Uterus (tissue), 4 donors: ENCODE measurements at places on chromosomes 12 and 14. TPM values are rescaled to one million over a fixed set of nuclear protein-coding genes. Genes with fewer than 3 reads are reported as not detected.

- H3K36me3 ChIP-seq = no peaks in the 10 kb centered on the region
- no peak overlapping the region for H3K4me3 ChIP-seq
- H3K27ac ChIP-seq = no peak overlapping the region
- H3K27me3 ChIP-seq = no peaks in the 10 kb centered on the region
These were observed 35.1 kb downstream of the PPP2R5E start for GRCh38 chr14:63508033-63508432.

DNA sequence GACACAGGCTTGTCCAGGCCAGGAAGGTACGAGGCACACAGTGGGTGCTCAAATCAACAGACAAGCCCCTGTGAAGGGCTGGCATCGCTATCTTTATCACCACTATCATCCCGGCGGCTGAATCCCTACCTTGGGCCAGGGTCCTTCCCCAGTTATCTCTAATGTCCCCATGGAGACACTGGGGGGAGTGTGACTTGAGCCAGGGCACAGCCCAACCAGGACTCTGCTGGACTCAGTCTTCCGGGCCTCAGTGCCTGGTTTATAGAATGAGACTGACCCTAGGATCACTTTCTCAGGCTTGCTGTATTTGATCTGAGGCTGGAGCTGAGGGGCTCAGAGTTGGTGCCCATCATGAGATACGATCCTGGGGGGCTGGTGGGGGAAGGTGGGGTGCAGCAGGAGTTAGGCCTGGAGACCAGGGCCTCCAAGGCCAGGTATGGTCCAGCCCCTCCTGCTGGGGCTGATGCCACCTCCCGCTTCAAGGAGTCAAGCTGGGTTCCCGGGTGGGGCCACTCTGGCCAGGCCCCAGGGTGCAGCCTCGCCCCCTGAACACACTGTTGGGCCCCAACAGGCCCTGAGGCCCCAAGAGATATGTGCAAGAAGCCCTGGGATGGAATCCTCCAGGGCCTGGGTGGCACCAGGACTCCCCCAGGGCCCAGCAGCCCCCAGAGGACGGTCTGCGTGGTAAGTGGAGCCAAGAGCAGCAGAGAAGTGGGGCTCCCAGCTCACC lies 11.8 kb downstream of the BEGAIN start:
- H3K4me1 ChIP-seq = no peaks in the 10 kb centered on the region
- no peak overlapping the region for H3K27ac ChIP-seq
- DNase-seq = no peak
- H3K4me3 ChIP-seq = no peak overlapping the region
- no peaks in the 10 kb centered on the region for H3K27me3 ChIP-seq

- no peak overlapping the region for H3K4me3 ChIP-seq
- H3K4me1 ChIP-seq = peaks cover 32% of the 10 kb centered on the region
- peak overlapping the region; percentile 90 for H3K27ac ChIP-seq
- DNase-seq = peak; percentile 50
These were observed 11.5 kb downstream of the ZFP36L1 start for GRCh38 chr14:68781161-68782021.

DNA sequence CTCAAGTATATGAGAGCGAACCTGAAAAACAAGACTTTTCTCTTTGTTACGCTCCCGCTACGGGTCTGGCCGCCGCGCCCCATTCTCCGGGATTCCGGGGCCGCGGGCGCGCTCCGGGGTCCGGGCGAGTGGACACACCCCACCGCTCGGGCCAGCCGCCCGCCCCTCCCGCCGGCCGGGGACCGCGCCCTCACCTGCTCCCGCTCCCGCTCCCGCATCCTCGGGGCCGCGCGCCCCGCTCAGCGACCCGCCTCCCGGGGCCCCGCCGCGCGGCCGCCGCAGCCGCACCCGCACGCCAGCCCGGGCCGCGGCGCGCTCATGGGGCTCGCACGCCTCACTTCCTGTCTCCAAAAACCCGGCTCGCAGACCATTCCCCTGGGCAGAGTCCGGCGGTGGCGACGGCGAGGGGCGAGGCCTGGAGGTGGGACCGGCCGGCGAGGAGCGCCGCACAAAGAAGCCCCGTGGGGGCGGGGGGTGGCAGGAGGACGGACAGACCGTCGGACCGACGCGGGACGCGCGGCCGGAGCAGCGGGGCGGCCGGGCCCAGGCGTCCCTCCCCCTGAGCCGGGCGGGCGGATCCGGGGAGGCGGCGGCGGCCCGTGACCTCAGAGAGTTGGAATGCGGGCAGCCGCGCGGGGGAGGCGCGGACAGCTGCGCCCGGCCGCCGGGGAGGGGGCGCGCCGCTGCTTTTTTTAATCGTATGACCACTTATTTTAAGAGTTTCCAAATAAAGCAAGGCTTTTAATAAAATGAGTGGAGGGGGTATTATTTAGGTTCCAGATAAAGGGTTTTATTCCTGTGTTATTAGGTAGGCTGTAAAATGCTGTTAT lies at the start of gene PTPN21:
Gene PTPN21 (minus strand): TSS at position 551 of the 830 bp plus-strand sequence. CDS start 4,590 bp downstream, outside the sequence.
- no peaks in the 10 kb centered on the region for H3K4me1 ChIP-seq
- H3K27me3 ChIP-seq = no peaks in the 10 kb centered on the region
- H3K4me3 ChIP-seq = peak within 1 kb of the TSS; percentile 58
- peak within 1 kb of the TSS; percentile 94 for H3K27ac ChIP-seq
- peak; percentile 69 for DNase-seq
- H3K36me3 ChIP-seq = no peaks in the 10 kb centered on the region

GRCh38 chr12:590206-590750 lies 73.0 kb downstream of the NINJ2 start:
- no peaks in the 10 kb centered on the region for H3K36me3 ChIP-seq
- no peak overlapping the region for H3K4me3 ChIP-seq
- H3K4me1 ChIP-seq = no peaks in the 10 kb centered on the region
- DNase-seq = no peak
- H3K27ac ChIP-seq = no peak overlapping the region
- no peaks in the 10 kb centered on the region for H3K27me3 ChIP-seq

GRCh38 chr12:1827826-1828805 lies 7.8 kb downstream of the LRTM2 start:
- H3K4me1 ChIP-seq = no peaks in the 10 kb centered on the region
- H3K27me3 ChIP-seq = peaks cover 8% of the 10 kb centered on the region
- no peak for DNase-seq
- H3K27ac ChIP-seq = no peak overlapping the region
- H3K36me3 ChIP-seq = no peaks in the 10 kb centered on the region

DNA sequence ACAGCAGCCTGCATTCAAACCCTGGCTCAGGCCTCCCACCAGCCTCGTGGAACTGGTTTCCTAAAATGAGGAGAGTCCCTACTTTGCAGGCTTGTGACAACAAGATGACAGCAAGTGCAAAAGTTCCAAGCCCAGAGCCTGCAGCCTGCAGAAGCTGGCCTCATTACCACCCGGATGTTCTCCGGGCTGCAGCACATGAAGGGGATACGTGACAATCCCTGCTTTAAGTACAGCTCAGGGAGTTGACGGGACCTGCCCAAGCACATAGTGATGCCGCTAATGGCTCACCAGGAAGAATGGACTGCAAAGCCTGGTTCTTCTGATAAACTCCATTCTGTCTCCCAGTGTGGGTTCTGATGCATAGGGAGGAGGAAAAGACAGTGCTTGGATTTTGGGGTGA lies 15.0 kb downstream of the SSH1 start:
- DNase-seq = no peak
- H3K27me3 ChIP-seq = no peaks in the 10 kb centered on the region
- H3K4me1 ChIP-seq = no peaks in the 10 kb centered on the region
- no peak overlapping the region for H3K27ac ChIP-seq

DNA sequence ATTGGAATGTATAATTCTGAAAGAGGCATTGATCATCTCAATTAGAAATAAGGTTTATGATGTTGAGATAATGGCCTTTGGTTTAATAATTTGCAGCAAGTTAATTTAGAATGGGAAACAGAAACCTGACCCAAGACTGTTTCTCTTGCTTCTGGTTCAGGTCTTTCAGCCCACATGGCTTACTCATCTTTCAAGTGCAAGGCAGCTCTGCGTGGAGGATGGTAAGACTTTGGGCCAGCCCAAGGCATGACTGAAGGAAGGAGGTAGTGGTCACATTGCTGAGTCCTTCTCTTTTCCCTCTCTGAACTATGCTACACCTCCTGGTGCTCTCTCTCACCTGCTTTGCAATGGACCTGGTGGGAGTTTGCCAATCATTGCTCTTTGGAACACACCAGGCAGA lies 98.7 kb downstream of the CAND1 start:
- no peak for DNase-seq
- no peaks in the 10 kb centered on the region for H3K36me3 ChIP-seq
- H3K27me3 ChIP-seq = no peaks in the 10 kb centered on the region
- no peaks in the 10 kb centered on the region for H3K4me1 ChIP-seq

GRCh38 chr12:6584293-6584692 lies 16.2 kb upstream of the NOP2 start:
- H3K4me1 ChIP-seq = no peaks in the 10 kb centered on the region
- H3K27me3 ChIP-seq = no peaks in the 10 kb centered on the region
- no peak overlapping the region for H3K4me3 ChIP-seq

- H3K27me3 ChIP-seq = no peaks in the 10 kb centered on the region
- H3K4me3 ChIP-seq = no peak overlapping the region
- H3K27ac ChIP-seq = peak overlapping the region; percentile 97
- DNase-seq = no peak
These were observed 2.7 kb downstream of the DYRK2 start for GRCh38 chr12:67651132-67651695.

GRCh38 chr14:44960646-44961045 lies 1.1 kb downstream of the KLHL28 start:
- peak overlapping the region; percentile 75 for H3K4me3 ChIP-seq
- DNase-seq = no peak
- no peaks in the 10 kb centered on the region for H3K36me3 ChIP-seq
- H3K27ac ChIP-seq = peak overlapping the region; percentile 91

- no peaks in the 10 kb centered on the region for H3K36me3 ChIP-seq
- H3K27me3 ChIP-seq = no peaks in the 10 kb centered on the region
- no peaks in the 10 kb centered on the region for H3K4me1 ChIP-seq
- H3K4me3 ChIP-seq = no peak overlapping the region
- no peak for DNase-seq
- H3K27ac ChIP-seq = no peak overlapping the region
These were observed 112.1 kb downstream of the DPF3 start for GRCh38 chr14:72781561-72782508.

- no peaks in the 10 kb centered on the region for H3K27me3 ChIP-seq
- no peaks in the 10 kb centered on the region for H3K36me3 ChIP-seq
- H3K27ac ChIP-seq = no peak overlapping the region
- no peaks in the 10 kb centered on the region for H3K4me1 ChIP-seq
- no peak overlapping the region for H3K4me3 ChIP-seq
- DNase-seq = no peak
These were observed 34.5 kb upstream of the VRK1 start for GRCh38 chr14:96762650-96763049.

DNA sequence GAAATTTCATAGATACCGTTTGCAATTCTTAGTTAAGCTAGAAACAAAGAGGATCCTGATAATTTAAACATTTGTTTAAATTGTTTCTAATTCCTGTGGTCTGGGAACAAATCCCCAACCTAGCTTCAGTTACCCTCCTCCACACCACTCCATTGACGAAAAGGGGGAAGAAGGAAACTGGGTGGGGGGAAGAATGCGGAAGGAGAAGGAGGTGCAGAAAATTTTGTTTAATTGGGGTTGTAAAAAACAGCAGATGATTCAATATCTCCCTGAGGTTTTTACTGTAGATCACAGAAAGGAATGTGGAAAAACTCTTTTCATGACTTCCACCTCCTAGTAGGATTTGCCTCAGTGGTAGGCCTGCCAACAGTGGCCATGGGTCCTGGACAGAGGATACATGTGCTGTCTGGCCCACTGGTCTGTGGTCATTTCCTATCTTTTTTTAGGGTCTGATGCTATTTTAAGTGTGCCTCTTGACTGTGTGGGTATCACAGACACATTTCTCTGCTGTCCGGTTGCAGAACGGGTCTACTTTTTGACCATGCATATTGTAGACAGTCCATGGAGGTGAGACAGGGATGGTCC lies 122.9 kb upstream of the PCED1B start:
- H3K27ac ChIP-seq = no peak overlapping the region
- H3K4me3 ChIP-seq = no peak overlapping the region
- DNase-seq = no peak
- no peaks in the 10 kb centered on the region for H3K4me1 ChIP-seq

TDRD9 gene
- not detected for total RNA-seq

TAS2R20 gene
- total RNA-seq = 7.2 TPM

RNF31 gene
- total RNA-seq = 26.5 TPM

KRT77 gene
- not detected for total RNA-seq

CCDC177 gene
- total RNA-seq = not detected
